ENCODE measurements at places on chromosomes 6 and 20. TPM values are rescaled to one million over a fixed set of nuclear protein-coding genes. Genes with fewer than 3 reads are reported as not detected.

DNA sequence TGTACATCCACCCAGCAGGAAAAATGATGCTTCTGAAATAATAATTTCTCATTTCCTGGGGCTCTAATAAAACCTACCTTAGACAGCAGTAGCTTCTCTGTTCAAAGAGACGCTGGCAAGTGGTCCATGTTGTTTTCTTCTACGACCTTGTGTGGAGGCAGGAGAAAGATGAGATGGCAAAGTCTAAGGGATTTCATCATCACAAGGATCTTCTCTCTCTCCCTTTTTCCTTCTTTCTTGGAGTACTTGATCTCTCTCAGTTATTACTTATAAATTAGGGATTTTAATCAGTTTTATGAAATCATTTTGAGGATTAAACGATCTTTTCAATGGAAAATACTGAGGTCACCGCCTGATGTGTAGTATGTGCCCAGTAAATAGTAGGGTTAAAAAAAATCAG is 147.5 kb downstream of the BMP7 start:
- DNase-seq, result no peak

DNA sequence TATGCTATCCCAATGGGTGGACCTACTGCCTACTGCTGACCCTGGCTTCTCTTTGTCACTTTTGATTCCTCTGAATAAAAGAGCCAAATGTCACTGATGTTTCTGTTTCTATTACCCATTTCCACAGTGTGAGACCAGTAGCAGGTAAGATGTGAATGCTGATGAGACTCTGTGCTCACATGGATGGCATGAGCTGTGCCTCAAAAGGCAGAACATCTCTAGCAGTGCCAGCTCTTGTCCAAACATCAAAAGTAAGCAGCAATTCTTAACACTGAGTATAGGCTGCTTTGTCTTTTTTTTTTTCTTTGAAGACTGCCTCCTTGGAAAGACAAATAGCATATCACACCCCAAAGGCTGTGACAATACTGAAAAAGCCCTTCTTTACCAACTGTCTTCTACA is 459.2 kb upstream of the RUNX2 start:
- DNase-seq, result no peak

- no peak for DNase-seq
These were observed 113.2 kb downstream of the ZDHHC14 start for GRCh38 chr6:157494132-157494710.

GRCh38 chr20:54093423-54094267 is 23.3 kb upstream of the BCAS1 start:
- no peak for DNase-seq

DNA sequence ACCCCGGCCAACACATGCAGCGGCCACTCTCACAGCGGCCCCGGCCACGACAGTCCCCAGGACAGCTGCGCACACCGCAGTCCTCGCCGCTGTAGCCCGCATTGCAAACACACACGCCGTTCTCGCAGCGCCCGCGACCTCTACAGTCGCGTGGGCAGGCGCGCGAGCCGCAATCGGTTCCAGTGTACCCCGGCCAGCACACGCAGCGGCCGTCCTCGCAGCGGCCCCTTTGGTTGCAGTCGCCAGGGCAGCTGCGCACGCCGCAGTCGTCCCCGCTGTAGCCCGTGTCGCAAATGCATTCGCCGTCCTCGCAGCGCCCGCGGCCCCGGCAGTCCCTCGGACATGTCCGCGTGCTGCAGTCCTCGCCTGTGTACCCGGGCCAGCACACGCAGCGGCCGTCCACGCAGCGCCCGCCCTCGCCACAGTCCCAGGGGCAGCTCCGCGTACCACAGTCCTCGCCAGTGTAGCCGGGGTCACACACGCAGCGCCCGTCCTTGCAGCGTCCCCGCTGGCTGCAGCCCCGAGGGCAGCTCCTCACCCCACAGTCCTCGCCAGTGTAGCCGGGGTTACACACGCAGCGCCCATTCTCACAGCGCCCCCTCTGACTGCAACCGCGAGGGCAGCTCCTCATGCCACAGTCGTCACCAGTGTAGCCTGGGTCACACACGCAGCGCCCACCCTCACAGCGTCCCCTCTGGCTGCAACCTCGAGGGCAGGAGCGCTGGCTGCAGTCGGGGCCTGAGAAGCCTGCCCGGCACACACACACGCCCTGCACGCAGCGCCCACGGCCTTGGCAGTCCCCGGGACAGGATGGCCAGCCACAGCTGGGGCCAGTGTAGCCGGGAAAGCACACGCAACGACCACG is 12.5 kb downstream of the TNXB start:
- no peak for DNase-seq

GRCh38 chr6:41531591-41532582 is 14.3 kb upstream of the FOXP4 start:
- no peak for DNase-seq

Gene C6orf141
- 3.9 TPM for total RNA-seq

Gene CST4
- total RNA-seq, result not detected

Measured in mesenteric fat pad (tissue), 1 donor.